A673 (cell line): ENCODE measurements at places on chromosomes 3 and 15. TPM values are rescaled to one million over a fixed set of nuclear protein-coding genes. Genes with fewer than 3 reads are reported as not detected.

CHRNB4 gene
- total RNA-seq: not detected in 2 replicates

- no peak overlapping the region for H3K27ac ChIP-seq
- no peaks in the 10 kb centered on the region for H3K36me3 ChIP-seq
- no peak overlapping the region for H3K4me3 ChIP-seq
- DNase-seq: no peak
- no peaks in the 10 kb centered on the region for H3K4me1 ChIP-seq
Measured at GRCh38 chr15:63931556-63931955, 97.8 kb upstream of the HERC1 start.

- no peaks in the 10 kb centered on the region for H3K36me3 ChIP-seq
- H3K4me3 ChIP-seq: peak overlapping the region; percentile 29
- H3K27me3 ChIP-seq: no peaks in the 10 kb centered on the region
- H3K4me1 ChIP-seq: peaks cover 52% of the 10 kb centered on the region
- peak; percentile 41 for DNase-seq
Measured at GRCh38 chr3:152382312-152383135, 113.8 kb downstream of the MBNL1 start.

DNA sequence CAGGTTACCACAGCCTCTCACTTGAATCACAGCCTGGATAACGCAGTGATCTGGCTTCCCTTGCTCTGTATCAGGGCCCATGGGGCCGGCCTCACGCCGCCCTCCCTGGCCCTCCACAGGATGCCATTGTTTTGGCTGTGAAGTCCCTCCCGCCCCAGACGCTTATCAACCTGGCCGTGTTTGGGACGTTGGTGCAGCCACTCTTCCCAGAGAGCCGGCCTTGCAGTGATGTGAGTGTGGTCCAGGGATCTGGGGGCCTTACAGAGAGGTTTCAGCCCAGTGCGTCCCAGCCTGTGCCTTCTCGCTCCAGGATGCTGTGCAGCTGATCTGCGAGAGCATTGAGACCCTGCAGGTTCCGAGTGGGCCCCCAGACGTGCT is 6.6 kb downstream of the VWA5B2 start:
- DNase-seq: no peak
- no peak overlapping the region for H3K4me3 ChIP-seq
- no peak overlapping the region for H3K27ac ChIP-seq

ISL2 gene
- total RNA-seq: 3.8 and 5.5 TPM in 2 replicates

DNA sequence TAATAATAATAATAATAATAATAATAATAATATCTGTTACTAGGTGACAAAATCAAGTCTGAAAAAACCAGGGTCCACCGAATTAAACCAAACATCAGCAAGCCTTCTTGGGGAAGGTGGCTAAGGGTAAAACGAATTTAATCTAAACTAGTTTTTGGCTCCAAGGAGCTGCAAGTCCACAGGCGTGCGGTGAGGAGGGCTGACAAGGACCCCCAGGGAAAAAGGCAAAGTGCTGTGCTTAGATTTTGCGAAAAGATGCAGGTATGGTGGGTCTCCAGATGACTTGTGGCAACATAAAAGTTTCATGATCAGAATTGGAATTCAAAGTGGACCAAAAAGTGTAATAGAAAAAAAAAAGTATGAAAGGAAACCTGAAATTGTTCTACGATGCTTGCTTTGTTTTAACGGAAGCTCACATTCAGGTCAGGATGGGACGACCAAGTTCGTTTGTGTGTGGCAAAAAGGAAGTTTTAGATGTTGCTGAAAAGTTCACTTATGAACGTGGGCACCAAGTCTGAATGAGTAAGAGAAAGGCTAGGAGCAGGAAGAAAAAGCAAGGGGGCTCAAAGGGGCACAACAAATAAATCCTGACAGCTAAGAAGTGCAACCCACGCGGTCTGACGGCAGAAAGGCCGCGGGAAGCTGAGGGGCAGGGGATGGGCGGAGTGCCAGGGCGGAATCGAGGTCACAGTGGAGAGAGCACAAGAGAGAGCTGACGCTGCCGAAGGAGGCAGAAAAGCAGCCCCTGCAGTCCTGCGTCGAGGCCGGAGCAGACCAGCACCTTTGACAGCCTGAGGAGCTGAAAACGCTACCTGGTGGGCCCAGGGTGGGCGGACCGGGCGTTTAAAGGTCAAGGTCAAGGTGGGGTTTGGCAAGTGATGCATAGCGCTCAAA is 1.1 kb downstream of the WDR82 start:
- H3K4me3 ChIP-seq: peak overlapping the region; percentile 74
- H3K27ac ChIP-seq: peak overlapping the region; percentile 89
- H3K36me3 ChIP-seq: no peaks in the 10 kb centered on the region
- no peaks in the 10 kb centered on the region for H3K27me3 ChIP-seq

CD200R1 gene
- total RNA-seq: not detected in 2 replicates

- H3K27me3 ChIP-seq: no peaks in the 10 kb centered on the region
- no peak overlapping the region for H3K27ac ChIP-seq
- no peaks in the 10 kb centered on the region for H3K36me3 ChIP-seq
- H3K4me1 ChIP-seq: no peaks in the 10 kb centered on the region
- H3K4me3 ChIP-seq: no peak overlapping the region
Measured at GRCh38 chr3:30418443-30418842, 188.0 kb upstream of the TGFBR2 start.

KLHL6 gene
- total RNA-seq: not detected in 2 replicates

USP13 gene
- 33.0 and 37.4 TPM in 2 replicates for total RNA-seq

DNA sequence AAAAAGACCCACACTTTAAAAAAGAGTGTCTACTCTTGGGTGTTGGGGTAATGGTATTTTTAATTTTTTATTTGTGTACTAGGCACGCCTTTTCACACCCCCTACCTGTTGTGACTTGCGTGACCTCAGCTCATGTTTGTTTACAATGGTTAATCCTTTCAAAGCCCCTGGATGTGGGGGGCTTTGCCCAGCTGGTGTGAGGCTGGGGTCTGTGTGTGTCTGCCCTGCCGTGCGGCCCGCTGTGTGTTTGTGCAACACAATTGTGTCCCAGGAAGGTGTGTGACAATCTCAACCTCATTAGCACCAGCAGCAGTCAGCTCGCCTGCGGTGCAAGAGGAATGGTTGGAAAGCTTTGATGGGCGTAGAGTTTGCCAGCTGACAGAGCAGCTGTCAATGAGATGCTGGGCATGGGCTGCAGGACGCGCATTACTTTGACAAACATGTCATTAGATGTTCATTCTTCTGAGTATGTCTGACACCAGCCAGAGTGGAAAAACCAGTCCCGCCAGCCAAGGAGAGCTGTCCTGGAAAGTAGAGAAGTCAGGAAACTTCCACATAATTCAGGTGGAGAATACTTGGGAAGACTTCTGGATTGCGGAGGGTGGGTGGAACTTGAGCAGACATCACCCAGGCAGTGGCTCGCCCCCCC is 9.6 kb downstream of the LRRK1 start:
- no peak overlapping the region for H3K27ac ChIP-seq
- no peaks in the 10 kb centered on the region for H3K36me3 ChIP-seq
- no peaks in the 10 kb centered on the region for H3K27me3 ChIP-seq
- no peak overlapping the region for H3K4me3 ChIP-seq

GOLGA6B gene
- 0.20 TPM in 1 of 2 replicates, not detected in the other for total RNA-seq

DNA sequence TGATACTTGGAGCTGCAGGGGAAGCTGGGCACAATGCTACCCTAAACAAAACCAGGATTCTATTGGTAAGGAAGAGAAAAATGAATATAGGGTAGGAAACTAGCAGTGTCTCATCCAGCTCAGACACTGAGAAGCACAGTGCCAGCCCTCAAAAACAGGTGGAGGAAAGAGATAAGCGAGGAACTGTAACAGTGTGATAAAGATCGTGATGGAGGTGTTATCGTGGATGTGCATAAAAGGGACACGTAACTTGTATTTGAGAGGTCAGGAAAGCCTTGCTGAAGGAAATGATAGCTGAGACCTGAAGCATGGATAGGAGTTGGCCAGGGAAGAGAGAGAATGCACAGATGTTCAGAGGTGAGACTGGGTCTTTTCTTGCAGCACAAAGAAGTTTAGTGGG is 27.4 kb downstream of the MIX23 start:
- no peaks in the 10 kb centered on the region for H3K36me3 ChIP-seq
- H3K27me3 ChIP-seq: no peaks in the 10 kb centered on the region
- peaks cover 23% of the 10 kb centered on the region for H3K4me1 ChIP-seq
- no peak overlapping the region for H3K27ac ChIP-seq
- DNase-seq: no peak
- no peak overlapping the region for H3K4me3 ChIP-seq

UBAP1L gene
- total RNA-seq: 3.6 and 3.9 TPM in 2 replicates

DNA sequence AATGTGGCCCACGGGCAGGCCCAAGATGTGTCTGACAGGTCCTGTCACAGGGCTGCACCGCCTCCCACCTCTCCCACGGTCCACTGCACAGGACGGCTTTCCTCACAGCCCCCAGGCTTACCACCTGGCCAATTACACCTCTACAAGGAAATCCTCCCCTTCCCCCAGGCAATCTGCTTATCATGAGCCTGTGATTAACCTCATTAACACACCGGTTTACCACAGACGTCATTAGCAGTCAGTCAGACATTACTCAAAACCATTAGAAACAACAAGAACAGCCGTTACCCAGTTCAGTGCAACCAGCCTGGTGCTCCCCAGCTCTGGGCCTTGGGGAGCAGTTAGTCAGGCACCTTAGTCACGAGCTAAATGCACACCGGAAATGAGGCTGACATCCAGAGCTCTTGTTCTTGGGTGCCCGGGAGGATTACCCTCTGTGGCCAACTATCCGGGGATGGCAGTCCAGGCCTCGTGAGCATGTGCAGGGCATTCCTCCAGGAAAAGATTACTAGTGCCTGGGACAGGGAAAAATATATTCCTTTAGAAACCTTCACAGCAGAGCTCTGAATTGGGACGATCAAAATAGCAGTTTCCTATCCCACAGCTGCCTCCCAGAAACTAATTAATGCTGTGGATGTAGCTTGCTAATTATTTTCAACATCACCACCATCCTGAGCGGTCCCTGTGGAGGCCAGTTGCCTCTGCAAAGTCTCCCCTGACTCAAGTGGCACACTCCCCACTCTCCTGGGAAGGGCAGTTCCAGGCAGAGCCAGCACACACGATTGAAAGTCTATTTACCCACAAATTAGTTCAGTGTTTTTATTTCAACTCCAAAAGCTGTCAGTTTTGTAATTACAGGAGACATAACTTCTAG is 117.4 kb upstream of the ZBED2 start:
- no peaks in the 10 kb centered on the region for H3K4me1 ChIP-seq
- H3K27me3 ChIP-seq: no peaks in the 10 kb centered on the region
- H3K4me3 ChIP-seq: no peak overlapping the region
- H3K27ac ChIP-seq: no peak overlapping the region

- DNase-seq: peak; percentile 29
- H3K27ac ChIP-seq: no peak overlapping the region
- no peaks in the 10 kb centered on the region for H3K36me3 ChIP-seq
- no peak overlapping the region for H3K4me3 ChIP-seq
- no peaks in the 10 kb centered on the region for H3K4me1 ChIP-seq
- no peaks in the 10 kb centered on the region for H3K27me3 ChIP-seq
Measured at GRCh38 chr3:2765002-2765579, 345.1 kb downstream of the IL5RA start.

DNA sequence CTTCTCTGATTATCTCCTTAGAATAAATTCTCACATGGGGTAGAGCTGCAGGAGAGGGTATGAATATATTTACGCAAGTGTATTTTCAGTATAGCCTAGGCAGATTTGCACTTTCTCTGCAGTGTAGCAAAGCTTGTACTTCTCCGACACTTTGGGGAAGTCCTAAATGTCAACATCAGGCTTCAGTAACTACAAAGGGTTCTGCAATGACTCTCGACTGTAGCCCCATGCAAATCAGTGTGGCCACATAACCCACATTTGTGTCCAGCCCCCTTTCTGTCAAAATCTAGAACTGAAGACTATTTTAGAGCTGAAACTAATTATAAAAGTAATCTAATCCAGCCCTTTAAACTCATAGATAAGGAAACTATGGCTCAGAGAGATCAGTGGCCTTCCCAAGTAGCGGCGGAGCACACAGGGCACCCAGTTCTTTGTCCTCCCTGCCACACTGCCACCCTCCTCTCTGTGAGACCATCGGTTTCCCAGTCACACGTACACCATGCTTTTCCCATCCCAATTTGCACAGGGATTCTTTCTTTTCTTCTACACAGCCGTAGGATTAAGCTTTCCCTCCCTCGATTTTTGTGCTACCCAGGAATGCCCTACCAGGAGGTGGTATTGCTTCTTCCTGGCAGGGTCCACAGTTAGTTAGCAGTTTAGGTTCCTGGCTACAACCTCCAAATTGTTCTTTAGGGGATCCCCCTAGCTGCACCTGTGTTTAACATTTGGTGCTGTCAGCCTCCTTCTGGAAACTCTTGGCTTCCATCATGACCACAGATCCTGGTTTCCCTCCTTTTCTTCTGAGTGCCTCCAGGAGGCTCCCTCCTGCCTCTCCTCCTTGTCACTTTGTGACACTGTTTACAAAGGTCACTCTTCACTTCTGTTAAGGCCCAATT is 22.9 kb downstream of the MRAS start:
- H3K27ac ChIP-seq: no peak overlapping the region
- no peaks in the 10 kb centered on the region for H3K36me3 ChIP-seq
- no peaks in the 10 kb centered on the region for H3K27me3 ChIP-seq
- no peak for DNase-seq
- H3K4me1 ChIP-seq: no peaks in the 10 kb centered on the region
- no peak overlapping the region for H3K4me3 ChIP-seq

ARRDC4 gene
- 2.1 and 3.6 TPM in 2 replicates for total RNA-seq

- no peak overlapping the region for H3K4me3 ChIP-seq
- no peak overlapping the region for H3K27ac ChIP-seq
- no peaks in the 10 kb centered on the region for H3K27me3 ChIP-seq
- H3K4me1 ChIP-seq: no peaks in the 10 kb centered on the region
- H3K36me3 ChIP-seq: no peaks in the 10 kb centered on the region
- DNase-seq: peak; percentile 34
Measured at GRCh38 chr3:122572940-122573412, 4.5 kb upstream of the PARP15 start.

GOLGA8O gene
- total RNA-seq: not detected in 2 replicates

GRCh38 chr3:64957408-64958198 is 269.8 kb upstream of the ADAMTS9 start:
- peaks cover 17% of the 10 kb centered on the region for H3K4me1 ChIP-seq
- no peaks in the 10 kb centered on the region for H3K36me3 ChIP-seq
- H3K27ac ChIP-seq: no peak overlapping the region
- H3K4me3 ChIP-seq: no peak overlapping the region
- peak; percentile 68 for DNase-seq
- no peaks in the 10 kb centered on the region for H3K27me3 ChIP-seq

GABRR3 gene
- not detected in 2 replicates for total RNA-seq

DNA sequence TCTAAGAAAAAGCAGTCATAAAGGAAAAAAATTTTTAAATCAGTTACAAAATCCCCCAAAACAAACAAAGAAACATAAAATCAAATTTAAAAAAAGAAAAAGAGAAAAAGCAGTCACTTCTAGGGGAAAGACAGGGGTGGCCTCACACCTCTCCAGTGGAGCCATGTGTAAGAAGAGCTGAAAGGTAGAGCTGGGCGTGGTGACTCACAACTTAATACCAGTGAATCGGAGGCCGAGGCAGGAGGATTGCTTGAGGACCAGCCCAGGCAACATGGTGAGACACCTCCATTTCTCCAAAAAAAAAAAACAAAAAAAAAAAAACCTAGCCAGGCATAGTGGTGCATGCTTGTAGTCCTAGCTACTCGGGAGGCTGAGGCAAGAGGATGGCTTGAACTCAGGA is 14.7 kb downstream of the MESD start:
- no peaks in the 10 kb centered on the region for H3K27me3 ChIP-seq
- no peak overlapping the region for H3K4me3 ChIP-seq
- peaks cover 16% of the 10 kb centered on the region for H3K36me3 ChIP-seq
- peaks cover 10% of the 10 kb centered on the region for H3K4me1 ChIP-seq

DGKG gene
- total RNA-seq: 35.1 and 45.2 TPM in 2 replicates

GRCh38 chr3:184497804-184498203 is 63.8 kb upstream of the EPHB3 start:
- no peak overlapping the region for H3K27ac ChIP-seq
- no peak for DNase-seq
- H3K4me1 ChIP-seq: no peaks in the 10 kb centered on the region
- H3K4me3 ChIP-seq: no peak overlapping the region
- peaks cover 26% of the 10 kb centered on the region for H3K27me3 ChIP-seq
- no peaks in the 10 kb centered on the region for H3K36me3 ChIP-seq
